Activated naive CD8-positive, alpha-beta T cell treated with anti-CD3 and anti-CD28 coated beads, Interleukin-2, amount 10 ng/mL, durations not matched to agents 7 days and 5 days (primary cell): ENCODE measurements at places on chromosomes 11 and 22.
A peak's percentile ranks its signal among the peaks of the same experiment; 100 is the strongest.

DNA sequence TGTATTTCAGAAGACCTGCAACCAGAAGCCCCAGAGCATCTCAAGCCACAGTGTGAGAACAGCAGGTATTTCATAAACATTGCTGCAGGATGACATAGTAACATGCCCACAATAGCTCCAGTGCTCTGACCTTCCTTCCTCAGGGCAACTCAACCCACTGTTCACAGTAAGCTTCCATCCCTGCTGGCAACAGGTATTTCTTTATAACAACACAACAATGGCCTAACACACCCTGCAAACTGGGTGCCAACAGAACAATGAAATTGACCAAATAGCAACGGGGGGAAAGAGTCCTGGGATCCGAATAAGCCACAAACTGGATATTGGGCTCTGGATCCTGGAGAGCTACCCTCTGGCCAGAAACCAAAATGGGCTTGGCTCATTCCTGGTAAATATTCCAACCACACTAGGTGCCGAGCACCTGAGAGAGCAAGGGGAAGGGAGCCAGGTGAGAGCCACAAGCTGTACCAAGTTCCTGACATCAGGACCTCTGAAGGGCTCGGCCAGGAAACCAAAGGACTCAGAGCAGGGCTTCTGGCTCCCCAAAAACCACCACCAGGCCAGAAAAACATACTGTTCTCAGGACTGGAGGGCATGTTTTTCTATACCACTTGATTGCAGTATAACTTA is 99.5 kb downstream of the MICAL3 start:
- no peaks in the 10 kb centered on the region for H3K27me3 ChIP-seq
- DNase-seq, result no peak
- no peak overlapping the region for H3K27ac ChIP-seq
- peaks cover 8% of the 10 kb centered on the region for H3K4me1 ChIP-seq
- H3K4me3 ChIP-seq, result no peak overlapping the region

DNA sequence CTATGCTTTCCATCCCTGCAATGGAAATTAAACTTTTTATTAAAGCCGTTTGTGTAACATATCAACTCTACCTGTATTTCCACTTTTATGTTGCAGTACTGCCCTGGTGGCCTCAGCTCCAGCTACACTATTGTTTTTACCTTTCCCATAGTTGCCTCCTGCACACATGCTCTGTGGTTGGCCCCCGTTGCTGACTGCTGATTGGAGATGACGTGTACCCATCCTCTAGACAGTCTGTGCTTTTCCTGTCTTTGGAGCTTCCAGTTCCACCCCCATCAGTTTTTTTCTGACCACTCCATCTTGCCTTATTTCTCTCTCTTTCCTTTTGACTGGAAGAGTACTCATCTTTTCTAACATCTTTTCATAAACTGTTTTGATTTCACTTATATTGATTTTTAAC is 123.8 kb downstream of the TEAD1 start:
- peaks cover 52% of the 10 kb centered on the region for H3K27me3 ChIP-seq
- H3K4me1 ChIP-seq, result no peaks in the 10 kb centered on the region
- no peak for DNase-seq
- no peaks in the 10 kb centered on the region for H3K36me3 ChIP-seq
- H3K27ac ChIP-seq, result no peak overlapping the region

GRCh38 chr11:8757047-8757446 is 74.5 kb downstream of the RPL27A start:
- no peak for DNase-seq
- no peak overlapping the region for H3K27ac ChIP-seq
- no peak overlapping the region for H3K4me3 ChIP-seq
- no peaks in the 10 kb centered on the region for H3K4me1 ChIP-seq

GRCh38 chr11:44088377-44088776 is 7.1 kb upstream of the EXT2 start:
- peaks cover 11% of the 10 kb centered on the region for H3K36me3 ChIP-seq
- H3K4me1 ChIP-seq, result peaks cover 10% of the 10 kb centered on the region
- H3K27me3 ChIP-seq, result no peaks in the 10 kb centered on the region
- H3K27ac ChIP-seq, result no peak overlapping the region
- no peak for DNase-seq
- no peak overlapping the region for H3K4me3 ChIP-seq

DNA sequence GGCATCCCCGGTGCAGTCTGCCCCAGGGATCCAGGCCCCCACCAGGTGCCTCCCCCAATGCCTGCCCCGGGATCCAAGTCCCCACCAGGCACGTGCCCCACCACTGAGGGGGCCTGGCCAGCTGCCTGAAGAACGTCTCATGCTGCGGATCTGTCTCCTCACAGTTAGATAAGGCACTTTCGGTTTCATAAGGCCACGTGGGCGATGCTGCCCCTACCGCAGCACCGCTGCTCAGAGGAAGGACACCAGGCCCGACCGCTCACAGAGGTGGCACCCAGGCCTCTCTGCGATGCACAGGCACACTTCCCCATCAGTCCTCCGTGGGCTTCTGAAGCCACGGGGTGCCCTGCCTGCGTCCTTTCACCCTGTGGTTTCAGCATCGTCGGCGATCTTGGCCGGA is 68.1 kb upstream of the BID start:
- H3K36me3 ChIP-seq, result no peaks in the 10 kb centered on the region
- peak overlapping the region; percentile 30 for H3K27ac ChIP-seq
- H3K4me1 ChIP-seq, result peaks cover 3% of the 10 kb centered on the region
- peak overlapping the region; percentile 30 for H3K4me3 ChIP-seq
- peak; percentile 44 for DNase-seq

GRCh38 chr11:96990914-96991313 is 601.1 kb downstream of the JRKL start:
- DNase-seq, result no peak
- H3K27ac ChIP-seq, result no peak overlapping the region
- no peaks in the 10 kb centered on the region for H3K36me3 ChIP-seq
- no peaks in the 10 kb centered on the region for H3K27me3 ChIP-seq

- H3K27me3 ChIP-seq, result peaks cover 25% of the 10 kb centered on the region
- no peak for DNase-seq
- H3K4me3 ChIP-seq, result no peak overlapping the region
- no peaks in the 10 kb centered on the region for H3K36me3 ChIP-seq
Observed at GRCh38 chr22:25021976-25022711, 69.6 kb downstream of the KIAA1671 start.
